ENCODE measurements at places on chromosomes 4 and X.

- DNase-seq: no peak
These were observed 1372.9 kb downstream of the TECRL start for GRCh38 chr4:63036159-63036866.

- DNase-seq: no peak
These were observed 459.2 kb upstream of the GALNT7 start for GRCh38 chr4:172709376-172709775.

GRCh38 chrX:96807318-96807717 is 76.4 kb upstream of the RPA4 start:
- DNase-seq: no peak

- DNase-seq: no peak
These were observed 41.9 kb downstream of the HELQ start for GRCh38 chr4:83413676-83414075.

- DNase-seq: no peak
These were observed 49.6 kb downstream of the HPF1 start for GRCh38 chr4:169707958-169708643.

DNA sequence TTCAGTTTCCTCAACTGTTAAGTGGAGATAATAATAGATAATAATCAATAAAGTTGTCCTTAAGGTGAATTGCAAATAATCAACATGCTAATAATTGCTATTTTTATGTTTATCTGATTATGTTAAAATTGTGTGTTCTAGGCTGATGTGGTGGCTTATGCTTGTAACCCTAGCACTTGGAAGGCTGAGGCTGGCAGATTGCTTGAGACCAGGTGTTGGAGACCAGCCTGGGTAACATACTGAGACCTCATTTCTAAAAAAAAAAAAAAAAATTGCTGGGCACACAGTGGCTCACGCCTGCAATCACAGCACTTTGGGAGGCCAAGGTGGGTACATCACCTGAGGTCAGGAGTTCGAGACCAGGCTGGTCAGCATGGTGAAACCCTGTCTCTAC is 175.2 kb downstream of the GC start:
- DNase-seq: no peak

DNA sequence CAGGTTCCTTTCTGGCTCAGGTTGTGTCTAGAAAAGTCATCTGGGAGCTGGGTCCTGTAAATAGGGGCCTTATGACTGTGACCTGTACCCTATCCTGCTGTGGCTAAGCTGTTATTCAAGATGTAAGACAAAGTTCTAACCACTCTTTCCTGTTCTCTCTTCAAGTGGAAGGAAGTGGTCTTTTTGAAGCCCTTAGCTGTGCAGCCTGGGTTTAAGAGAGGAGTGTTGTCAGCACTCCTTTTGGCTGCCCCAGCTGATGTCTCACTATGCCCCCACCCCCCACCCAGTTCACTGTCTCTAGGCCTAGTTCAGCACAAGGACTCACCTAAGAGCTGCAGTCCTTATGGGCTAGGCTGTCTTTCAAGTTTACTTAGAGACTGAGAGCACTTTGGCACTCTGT is 1069.5 kb downstream of the FAM133A start:
- no peak for DNase-seq

GRCh38 chr4:72702948-72703347 is 133.9 kb upstream of the ADAMTS3 start:
- DNase-seq: no peak

DNA sequence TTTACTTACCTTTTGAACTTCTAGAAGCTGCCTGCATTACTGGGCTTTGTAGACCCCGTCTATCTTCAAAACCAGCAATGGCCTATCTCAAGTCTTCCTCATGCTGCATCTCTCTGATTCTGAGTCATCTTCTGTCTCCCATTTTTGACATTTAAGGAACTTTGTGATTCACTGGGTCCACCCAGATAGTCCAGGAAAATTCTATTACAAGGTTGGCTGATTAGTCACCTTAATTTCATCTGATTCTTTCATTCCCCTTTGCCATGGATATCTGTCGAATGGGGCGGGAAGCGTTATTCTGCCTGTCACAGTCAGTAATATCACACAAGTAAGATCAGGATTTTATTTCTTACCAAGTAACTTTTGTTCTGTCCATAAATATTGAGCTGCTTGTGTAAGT is 618.0 kb downstream of the CCSER1 start:
- no peak for DNase-seq
